ENCODE measurements at places on chromosomes 1 and 21.

GRCh38 chr1:174956976-174957375 lies 42.8 kb upstream of the CACYBP start:
- DNase-seq = no peak

- no peak for DNase-seq
These were observed 12.2 kb downstream of the FAM131C start for GRCh38 chr1:16061266-16061665.

DNA sequence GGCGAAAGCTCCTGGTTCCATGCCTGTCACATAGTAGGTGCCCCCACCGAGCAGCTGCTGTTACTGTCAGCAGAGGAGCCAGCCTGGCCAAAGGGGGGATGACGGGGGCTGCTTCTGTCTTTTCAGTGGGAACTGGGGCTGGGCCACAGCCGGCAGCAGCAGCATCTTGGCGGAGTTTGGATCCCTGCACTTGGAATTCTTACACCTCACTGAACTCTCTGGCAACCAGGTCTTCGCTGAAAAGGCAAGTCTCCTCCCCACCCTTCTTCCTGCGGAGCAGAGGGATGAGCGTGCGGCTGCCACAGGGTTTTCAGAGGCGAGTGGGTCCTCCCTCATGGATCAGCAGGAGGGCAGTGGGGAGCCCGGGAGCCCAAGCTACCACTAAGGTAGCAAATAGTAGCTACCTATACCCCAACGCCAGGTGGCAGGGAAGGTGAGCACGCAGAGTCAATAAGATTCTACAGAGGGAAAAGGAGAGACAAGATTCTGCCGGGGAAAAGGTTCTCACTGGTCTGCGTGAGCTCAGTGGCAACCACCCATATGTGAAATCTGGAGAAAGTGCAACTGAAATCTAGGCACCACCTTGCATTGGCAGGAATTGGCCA lies 41.4 kb upstream of the SELENON start:
- no peak for DNase-seq

DNA sequence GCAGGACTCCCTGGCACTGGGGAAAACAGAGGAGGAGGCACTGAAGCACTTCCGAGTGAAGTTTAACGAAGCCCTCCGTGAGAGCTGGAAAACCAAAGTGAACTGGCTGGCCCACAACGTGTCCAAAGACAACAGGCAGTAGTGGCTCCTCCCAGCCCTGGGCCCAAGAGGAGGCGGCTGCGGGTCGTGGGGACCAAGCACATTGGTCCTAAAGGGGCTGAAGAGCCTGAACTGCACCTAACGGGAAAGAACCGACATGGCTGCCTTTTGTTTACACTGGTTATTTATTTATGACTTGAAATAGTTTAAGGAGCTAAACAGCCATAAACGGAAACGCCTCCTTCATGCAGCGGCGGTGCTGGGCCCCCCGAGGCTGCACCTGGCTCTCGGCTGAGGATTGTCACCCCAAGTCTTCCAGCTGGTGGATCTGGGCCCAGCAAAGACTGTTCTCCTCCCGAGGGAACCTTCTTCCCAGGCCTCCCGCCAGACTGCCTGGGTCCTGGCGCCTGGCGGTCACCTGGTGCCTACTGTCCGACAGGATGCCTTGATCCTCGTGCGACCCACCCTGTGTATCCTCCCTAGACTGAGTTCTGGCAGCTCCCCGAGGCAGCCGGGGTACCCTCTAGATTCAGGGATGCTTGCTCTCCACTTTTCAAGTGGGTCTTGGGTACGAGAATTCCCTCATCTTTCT lies 75.5 kb downstream of the PIK3CD start:
- peak; percentile 5 for DNase-seq

DNA sequence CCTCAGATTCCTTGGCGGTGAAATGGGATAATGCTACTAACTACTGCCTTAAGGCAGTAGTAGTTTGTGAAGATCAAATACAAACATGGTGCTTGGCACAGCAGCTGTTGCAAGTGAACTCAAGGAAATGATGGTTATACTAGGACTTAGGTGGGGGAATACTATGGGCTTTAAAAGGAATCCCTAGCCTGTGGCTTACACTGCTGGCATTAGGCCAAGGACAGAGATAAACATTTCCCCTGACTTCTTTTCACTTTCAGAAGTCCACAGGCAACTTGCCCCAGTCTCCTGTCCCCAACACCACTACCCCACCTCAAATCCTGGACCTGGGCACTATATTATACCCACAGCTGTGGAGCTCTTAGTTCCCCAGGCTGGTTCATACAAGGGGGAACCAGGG lies 13.1 kb upstream of the VAMP4 start:
- no peak for DNase-seq

DNA sequence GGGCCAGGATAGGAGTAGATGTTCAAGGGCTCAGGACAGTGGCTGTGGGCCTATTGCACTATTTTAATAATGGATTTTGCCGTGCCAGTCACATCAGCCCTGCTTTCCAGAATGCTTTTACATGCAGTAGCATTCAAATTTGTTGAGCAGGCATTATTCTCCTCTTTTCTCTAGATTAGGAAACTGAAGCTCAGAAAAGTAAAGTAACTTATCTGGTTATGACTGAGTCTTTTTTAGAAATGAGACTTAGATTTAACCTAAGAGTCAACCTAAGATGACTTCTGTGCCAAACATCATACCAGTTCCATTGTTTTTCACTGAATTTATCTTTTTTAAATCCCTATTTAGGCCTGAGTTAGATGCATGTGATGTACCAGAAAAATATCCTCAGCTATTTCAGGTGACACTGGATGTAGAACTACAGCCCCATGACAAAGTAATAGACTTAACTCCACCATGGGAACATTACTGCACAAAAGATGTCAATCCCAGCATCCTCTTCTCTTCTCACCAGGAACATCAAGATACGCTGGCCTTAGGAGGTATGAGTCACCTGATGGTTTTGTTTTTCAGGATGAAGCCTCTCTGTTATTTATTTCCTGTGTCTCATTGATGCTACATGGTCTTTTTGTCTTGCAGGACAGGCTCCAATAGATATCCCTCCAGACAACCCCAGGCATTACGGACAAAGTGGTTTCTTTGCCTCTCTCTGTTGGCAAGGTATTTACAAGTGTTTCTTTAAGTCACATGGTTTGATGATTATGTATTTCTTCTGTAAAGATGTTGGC lies 31.4 kb upstream of the LEPR start:
- DNase-seq = no peak

DNA sequence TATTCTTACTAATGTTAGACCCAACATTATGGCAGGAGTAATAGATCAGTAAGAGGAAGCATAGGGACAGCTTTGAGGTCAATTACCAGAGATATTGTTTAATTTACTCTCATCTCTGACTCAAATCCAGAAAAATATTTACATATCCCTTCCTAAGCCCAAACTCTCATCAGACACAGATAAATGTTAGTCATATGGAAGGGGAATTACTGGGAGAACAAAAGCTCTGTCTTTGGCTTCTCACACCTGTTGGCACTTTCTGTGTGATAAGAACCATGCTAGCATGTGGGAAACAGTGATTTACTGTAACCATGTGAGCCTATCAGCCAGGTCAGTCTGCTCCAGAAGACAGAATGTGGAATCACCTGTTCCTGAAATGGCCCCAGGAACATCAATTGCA lies 72.4 kb downstream of the DUSP10 start:
- DNase-seq = peak; percentile 19

DNA sequence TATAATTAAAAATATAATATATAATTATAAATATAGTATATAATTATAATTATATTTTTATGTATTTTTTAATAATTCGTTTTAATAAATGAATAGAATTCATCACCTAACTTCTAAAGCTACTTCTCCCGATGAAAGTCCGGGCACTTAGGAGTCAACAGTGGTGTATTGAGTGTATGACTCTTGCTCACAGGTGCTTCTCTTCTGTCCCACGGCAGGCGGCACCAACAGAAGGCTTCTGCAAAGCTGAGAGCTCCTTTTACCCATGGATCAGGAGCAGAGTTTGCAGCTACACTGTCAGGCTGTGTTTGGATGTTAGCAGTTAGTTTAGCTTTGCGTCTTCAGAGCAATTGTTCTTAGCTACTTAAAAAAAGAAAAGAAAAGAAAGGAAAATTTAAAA lies 122.4 kb downstream of the LIPI start:
- no peak for DNase-seq

GRCh38 chr1:226990133-226990716 lies 50.1 kb downstream of the COQ8A start:
- peak; percentile 80 for DNase-seq

DNA sequence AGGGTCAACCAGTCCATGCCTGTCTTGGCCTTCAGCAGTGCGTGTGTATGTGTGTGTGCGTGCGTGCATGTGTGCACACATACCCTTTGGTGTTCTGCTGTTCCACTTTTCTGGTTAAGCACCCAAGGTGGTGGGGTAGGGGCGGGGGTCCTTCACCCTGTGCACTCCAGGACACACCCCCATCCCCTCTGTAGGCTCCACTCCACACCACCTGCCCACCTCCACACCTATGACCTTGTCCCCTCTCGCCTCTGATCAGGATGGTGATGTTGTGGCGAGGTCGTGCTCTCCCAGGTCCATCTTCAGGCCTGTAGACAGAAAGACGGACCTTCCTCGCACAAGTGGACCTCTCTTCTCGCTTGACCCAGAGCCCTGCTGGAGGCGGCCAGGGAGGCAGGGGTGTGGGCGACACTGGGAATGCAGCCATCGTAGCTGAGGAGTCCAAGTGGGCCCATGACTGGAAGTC lies 44.6 kb downstream of the WDR4 start:
- no peak for DNase-seq

DNA sequence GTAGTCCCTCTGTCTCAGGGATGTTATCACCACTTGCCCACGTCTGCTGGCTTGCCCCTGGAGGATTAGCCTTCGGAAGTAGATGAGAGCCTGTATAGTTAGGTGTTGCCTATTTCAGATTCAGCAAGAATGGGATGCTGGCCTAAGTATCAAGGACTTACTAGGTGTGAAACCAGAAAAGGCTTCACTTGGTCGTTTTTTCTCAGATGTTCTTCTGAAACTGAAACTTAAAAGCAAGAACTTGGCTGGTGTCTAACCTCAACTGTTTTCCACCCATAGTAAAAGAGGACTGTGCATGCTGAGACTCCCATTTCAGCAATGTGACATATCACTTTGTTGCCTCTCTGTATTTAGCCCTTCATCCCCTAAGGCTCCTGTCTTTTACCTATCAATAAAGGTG lies 67.0 kb upstream of the LRRC53 start:
- DNase-seq = peak; percentile 86

DNA sequence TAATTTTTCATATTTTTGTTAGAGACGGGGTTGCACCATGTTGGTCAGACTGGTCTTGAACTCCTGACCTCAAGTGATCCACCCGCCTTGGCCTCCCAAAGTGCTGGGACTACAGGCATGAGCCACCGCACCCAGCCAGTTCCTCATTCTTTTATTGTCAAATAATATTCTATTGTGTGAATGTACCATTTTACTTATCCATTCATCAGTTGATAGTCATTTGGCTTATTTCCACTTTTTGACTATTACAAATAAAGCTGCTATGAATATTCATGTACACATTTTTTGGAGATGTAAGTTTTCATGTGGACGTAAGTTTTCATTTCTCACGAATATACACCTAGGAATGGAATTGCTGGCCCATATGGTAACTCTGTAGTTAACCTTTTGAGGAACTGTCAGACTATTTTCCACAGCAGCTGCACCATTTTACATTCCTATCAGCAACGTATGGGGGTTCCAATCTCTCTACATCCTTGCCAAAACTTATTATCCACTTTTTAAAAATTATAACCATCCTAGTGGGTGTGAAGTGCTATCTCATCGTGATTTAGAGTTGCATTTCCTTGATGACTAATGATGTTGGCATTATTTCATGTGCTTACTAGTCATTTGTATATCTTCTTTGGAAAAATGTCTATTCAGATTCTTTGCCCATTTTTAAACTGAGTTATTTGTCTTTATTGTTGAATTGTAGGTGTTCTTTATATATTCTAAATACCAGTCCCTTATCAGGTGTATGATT lies 12.7 kb downstream of the PACC1 start:
- DNase-seq = no peak

DNA sequence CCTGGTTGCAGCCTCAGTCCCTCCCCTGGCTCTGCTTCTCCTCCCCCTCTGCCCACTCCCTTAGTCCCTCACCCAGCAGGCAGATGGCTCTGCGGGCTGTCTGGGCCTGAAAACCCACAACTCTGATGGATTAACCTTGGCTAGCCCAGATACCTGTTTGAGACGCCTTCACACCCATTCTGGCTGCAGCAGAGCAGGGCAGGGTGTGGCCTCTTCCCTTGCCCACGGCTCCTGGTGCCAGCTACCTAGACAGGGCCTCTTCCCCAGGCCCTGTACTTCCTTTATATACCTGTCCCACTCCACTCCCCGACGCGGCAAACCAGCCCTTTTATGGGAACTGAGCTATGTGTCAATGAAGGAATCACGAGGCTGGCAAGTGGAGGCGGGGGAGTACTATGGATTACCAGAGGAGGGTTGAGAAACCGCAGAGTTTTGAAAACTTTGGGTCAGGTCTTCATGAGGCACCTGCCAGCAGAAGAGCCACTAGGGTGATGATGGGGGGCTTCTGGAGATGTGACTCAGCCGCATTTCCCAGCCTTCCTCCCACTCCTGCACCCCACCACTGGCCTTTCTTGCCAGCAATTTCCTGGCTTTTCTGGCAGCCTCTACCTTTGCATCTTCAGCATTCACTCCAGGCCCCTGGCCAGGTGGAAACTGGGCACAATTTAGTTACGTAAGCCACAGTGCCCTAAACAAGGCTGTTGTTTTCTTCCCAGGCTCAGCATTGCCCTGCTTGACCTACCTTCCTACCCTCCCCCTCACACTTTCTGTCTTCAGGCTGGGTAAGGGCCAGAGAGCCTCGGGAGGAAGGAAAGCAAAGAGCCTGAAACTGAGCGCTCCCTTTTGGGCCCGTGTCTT lies at the start of gene CHI3L1:
TSS of gene CHI3L1 (minus strand) at position 259 of the 858 bp plus-strand sequence. CDS start at position 178, 81 bp downstream.
- no peak for DNase-seq

GRCh38 chr1:76153841-76154205 lies 79.3 kb downstream of the ST6GALNAC3 start:
- no peak for DNase-seq

GRCh38 chr1:85862456-85862855 lies 154.2 kb upstream of the ZNHIT6 start:
- no peak for DNase-seq

- DNase-seq = no peak
These were observed 8.9 kb downstream of the SETSIP start for GRCh38 chr1:92066321-92066720.

DNA sequence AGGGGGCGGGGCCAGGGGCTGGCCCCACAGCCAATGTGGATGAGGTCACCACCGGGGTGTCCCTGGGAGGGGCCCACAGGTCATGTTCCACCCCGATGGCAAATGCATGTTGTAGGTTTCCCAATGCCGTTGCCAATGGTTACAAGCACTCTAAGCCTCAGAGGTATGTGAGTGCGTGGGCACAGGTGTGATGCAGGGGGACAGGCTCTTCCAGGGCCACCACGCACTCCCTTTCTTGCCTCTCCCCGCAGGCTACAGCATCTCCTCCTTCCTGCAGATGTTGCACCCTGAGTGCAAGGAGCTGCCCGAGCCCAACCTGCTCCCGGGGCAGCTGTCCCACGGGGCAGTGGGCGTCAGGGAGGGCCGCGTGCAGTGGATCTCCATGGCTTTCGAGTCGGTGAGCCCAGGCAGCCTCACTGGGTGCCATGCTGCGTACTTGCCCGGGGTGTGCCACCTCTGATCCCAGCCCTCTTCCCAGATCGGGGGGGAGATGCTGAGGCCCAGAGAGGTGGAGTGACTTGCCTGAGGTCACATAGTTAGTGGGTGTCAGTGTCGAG lies 52.4 kb downstream of the DISP3 start:
- DNase-seq = no peak

GRCh38 chr1:184755226-184756065 lies 788 bp upstream of the EDEM3 start:
- DNase-seq = peak; percentile 36
